Endothelial cell (in vitro differentiated cells): ENCODE measurements at places on chromosomes 7 and 10. TPM values are rescaled to one million over a fixed set of nuclear protein-coding genes. Genes with fewer than 3 reads are reported as not detected.

SKAP2 gene
- 24.7 TPM for total RNA-seq

CPXM2 gene
- total RNA-seq = 0.33 TPM

DNA sequence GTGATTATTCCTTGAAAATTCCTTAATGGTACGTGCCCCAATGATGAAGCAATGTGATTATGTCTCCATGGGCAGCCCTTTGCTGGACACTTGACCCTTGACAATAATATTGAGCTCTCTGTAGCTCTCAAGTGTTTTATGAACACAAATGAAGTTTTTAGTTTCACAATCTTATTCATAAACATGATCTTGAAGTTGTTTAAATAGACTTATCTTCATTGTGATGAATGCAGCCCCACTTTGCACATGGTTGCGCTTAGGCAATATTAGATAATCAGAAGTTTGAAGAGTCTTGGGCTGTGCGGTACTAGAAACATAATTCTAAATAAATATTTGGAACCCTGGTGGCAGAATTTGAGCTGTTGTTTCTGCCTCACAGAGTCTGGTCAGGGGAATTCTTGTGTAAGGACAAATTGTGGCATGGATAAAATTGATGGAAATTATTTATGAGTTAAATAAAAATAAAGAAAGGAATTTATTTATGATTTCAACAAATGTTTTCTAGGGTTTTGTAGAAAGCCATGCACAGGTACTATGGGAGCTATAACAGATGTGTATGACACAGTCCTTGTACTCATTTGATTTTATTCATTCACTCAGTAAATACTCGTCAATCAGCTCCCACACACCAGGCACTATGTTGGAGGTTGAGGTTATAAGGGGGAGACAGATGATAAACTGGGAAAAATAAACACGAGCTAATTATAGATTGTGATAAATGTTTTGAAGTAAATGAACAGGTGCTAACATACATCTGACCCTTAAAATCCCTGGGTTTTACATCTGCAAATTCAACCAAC lies 217.9 kb downstream of the GALNT17 start:
- peaks cover 5% of the 10 kb centered on the region for H3K36me3 ChIP-seq
- no peak overlapping the region for H3K4me3 ChIP-seq
- H3K27ac ChIP-seq = no peak overlapping the region

DNA sequence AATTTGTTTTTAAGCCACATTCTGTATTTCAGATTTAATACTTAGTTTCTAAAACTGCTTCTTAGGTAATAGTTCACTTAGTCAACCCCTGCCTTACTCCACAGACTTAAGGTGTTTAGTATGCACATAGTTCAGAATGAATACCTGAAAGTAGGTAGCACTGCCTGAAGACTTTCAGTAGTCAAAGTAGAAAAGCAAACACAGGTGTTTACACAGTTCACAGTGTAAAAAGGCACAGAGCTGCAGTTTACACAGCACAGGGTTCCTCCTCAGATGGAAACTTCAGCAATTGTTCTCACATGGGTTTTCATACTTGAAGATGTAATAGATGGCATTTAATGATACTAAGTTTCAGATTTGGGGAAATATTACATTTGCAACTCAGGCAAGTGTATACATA lies 3.1 kb upstream of the PKD1L1 start:
- H3K36me3 ChIP-seq = no peaks in the 10 kb centered on the region
- no peak overlapping the region for H3K27ac ChIP-seq
- no peaks in the 10 kb centered on the region for H3K27me3 ChIP-seq
- no peak for DNase-seq
- H3K4me3 ChIP-seq = no peak overlapping the region

DNA sequence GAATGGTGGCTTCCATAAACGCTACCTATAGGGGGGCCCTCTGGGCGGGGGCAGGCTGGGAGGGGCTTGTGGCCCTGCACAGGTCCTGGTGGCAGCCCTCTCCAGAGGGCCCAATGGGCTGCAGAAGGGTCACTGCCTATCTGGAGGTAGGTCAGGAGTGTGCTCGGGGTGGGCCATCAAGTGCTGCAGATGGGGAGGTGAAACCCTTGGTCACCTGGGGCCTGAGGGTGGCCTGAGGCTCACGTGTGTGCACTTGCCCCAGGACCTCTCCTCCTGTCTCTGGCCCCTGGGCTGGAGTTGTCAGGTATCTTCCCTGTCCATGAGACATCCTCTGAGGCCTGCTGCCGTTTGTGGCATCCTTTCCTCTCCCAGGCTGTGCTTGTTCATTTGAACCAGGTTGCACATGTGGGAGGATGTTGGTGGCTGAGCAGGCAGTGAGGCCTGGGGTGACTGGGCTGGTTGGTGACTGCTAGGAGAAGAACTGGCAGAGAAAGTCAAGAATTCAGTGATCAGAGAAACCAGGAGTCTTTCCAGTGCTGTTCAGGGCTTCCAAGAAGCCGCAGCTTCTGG lies 21.1 kb upstream of the SH2D4B start:
- no peak for DNase-seq
- peaks cover 55% of the 10 kb centered on the region for H3K36me3 ChIP-seq
- peaks cover 19% of the 10 kb centered on the region for H3K27me3 ChIP-seq
- peak overlapping the region; percentile 74 for H3K27ac ChIP-seq

DNA sequence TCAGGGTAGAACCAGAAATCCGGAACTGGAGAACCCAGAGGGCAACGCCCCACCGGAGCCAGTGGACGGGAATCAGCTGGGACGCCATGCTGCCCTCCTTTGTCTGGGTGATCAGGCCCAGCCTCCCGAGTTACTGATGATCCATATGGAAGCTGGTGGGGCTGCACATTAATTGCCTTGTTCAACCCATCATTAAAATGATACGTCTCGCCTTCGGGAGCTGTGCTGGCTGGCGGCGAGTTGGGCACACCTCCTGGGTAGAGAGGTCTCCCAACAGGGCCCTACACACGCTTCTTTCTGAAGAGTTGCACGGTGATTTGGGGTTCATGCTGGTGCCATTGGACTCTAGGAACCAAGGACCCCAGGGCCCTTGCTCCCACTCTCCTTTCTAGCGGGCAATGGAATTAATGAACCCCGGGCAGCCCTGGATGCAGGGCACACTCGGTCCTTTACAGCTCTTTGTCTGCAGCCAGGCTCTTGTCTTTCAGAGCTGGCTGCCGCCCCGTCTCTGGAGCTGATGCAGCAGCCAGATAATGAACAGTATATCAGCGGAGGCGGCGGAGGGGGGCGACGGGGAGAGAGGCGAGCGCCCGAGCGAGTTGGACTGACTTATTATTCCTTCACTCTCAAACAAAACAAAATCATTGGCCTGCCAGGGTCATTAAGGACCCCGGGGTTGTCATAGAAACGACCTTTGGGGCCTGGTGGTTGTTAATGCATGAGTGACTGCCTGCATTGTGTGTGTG lies 412.2 kb upstream of the ZMIZ1 start:
- H3K4me1 ChIP-seq = no peaks in the 10 kb centered on the region
- no peak overlapping the region for H3K4me3 ChIP-seq
- no peaks in the 10 kb centered on the region for H3K27me3 ChIP-seq
- H3K36me3 ChIP-seq = no peaks in the 10 kb centered on the region
- no peak for DNase-seq
- no peak overlapping the region for H3K27ac ChIP-seq

- H3K36me3 ChIP-seq = no peaks in the 10 kb centered on the region
- DNase-seq = peak; percentile 61
- no peak overlapping the region for H3K4me3 ChIP-seq
- peaks cover 6% of the 10 kb centered on the region for H3K4me1 ChIP-seq
- H3K27me3 ChIP-seq = peaks cover 12% of the 10 kb centered on the region
- no peak overlapping the region for H3K27ac ChIP-seq
Observed at GRCh38 chr7:44967571-44968446, 11.0 kb downstream of the MYO1G start.

DNA sequence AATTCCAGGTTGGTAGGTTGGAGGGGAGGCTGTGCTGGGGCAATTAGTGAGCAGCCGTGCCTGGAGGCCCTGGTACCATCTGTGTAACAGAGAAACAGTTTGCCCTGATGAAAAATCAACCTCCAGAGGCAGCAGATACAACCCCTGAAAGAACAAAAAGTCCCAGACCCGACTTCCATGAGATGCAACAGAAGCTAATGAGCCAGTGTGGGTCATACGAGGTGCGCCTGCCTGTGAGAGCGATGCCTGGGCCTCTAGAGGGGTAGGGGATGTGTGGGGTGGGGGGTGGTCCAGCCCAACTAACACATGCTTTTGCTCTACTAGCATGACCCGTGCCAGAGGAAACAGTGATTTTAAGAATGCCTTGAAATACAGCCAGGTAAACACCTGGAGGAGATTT lies 39.3 kb downstream of the CELF2 start:
- no peak for DNase-seq
- no peaks in the 10 kb centered on the region for H3K36me3 ChIP-seq
- H3K27me3 ChIP-seq = no peaks in the 10 kb centered on the region
- H3K4me1 ChIP-seq = peaks cover 12% of the 10 kb centered on the region

DNA sequence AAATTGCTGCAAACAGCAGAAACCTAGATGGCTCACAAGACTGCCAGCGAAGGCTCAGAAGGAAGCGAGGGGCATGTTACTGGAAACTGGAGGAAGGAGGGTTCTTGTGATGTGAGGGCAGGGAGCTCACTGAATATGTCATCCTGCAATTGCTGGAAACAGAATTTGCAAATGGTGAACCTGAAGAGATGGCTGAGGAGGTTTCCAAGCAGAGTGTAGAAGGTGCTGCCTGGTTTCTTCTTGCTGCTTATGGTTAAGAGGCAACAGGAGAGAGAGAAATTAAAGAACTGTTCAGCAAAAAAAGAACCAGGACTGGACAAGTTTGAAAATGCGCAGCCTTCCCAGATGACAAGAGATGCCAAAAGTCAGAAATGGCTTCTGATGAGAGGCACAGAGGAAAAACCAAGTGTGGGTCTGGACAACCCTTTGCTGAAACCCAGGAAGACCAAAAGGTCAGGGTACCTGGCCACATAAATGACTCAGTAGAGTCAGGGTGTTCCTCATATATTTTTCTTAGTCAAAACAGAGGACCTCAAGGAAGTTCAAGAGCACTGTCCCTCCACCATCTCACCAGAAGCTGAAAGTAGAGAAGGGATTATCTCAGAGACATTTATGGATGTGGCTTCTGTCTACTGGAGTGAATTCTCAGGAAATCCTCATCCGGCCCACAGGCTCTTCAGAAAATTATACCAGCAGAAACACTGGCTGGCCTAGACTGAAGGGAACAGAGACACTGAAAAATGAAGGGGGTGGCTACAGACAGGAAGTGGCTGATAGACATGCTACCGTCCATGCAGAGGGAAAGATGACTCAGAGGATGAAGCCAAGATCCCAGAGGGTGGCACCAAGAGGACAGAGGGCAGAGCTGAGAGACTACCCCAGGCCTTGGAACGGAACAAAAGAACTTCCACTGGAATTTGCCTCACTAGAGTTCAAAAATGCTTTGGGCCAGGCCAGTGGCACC lies 10.1 kb downstream of the PAPOLB start:
- H3K4me3 ChIP-seq = no peak overlapping the region
- H3K27ac ChIP-seq = no peak overlapping the region
- H3K27me3 ChIP-seq = peaks cover 3% of the 10 kb centered on the region
- no peaks in the 10 kb centered on the region for H3K4me1 ChIP-seq

DNA sequence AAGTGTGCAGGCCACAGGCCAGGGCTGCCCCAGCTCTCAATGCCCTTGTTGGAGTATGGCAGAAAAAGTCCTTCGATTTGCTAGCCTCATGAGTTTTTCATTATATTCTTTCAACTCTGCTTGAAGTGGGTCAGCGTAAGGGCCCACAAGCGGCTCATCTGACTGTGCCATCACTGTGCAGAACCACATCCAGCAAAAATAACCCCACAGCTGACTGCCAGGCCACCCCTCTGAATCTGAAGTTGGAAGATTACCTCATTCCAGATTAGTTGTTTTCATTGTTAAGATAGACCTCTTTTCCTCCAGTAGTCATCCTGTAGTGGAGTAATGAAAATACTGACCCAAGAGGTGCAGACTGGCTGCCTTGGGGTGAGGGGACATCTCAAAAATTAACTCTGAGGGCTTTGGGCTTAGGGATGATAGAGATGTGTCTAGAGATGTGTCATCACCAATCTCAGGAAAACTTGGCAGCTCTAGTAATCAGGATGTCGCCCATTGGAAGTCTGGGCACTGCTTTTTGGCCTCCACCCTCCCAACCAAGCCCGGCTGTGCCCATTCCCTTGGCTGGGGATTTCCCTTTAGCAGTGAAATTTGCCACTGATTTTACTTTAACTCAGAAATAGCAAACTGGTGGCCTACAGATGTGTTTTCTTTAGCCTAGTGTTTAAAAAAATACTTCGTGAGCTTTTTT lies 164.3 kb downstream of the LCOR start:
- H3K36me3 ChIP-seq = no peaks in the 10 kb centered on the region
- H3K4me1 ChIP-seq = peaks cover 34% of the 10 kb centered on the region
- DNase-seq = no peak
- peaks cover 2% of the 10 kb centered on the region for H3K27me3 ChIP-seq

DNA sequence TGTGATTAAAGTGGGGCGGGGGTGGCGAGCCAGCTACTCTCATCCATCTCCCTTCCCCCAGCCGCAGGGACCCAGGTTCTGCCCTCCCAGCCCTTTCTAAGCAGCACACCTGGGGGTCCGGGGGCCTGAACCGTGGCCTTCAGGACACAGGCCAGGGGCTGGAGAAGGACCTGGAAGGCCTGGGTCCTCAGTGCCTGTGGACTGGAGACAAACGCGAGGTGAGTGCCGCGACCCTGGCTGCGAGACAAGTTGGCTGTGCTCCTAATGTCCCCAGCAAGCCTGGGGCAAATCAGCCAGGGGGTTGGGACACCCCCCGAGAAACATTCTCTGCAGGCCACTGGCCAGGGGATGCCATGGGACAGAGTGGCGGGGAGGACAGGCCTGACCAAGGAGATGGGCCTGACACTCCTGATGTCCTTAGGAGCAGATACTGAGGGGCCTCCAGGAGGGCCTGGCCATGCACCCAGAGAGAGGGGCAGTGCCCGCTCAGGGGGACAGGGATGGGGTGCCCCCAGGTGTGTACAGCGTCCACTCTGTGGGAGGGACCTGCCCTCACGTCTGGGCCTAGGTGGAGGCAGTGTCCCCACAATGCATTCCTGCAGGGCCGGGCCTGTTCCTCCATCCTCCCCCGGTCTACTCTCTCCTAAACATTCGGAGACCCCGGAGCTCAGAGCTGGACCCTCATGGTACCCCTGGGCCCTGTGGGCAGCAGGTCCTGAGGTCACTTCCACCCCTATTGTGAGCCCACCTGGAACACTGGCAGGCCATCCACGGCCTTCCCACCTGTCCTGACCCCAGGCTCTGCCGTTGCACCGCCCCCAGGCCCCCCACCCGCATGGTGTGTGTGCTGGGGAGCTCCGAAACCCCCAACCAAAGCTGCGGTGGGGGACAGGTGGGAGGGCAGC lies 13.1 kb downstream of the BRAT1 start:
- no peak overlapping the region for H3K4me3 ChIP-seq
- peaks cover 27% of the 10 kb centered on the region for H3K27me3 ChIP-seq
- no peak for DNase-seq
- peaks cover 10% of the 10 kb centered on the region for H3K36me3 ChIP-seq
- H3K4me1 ChIP-seq = no peaks in the 10 kb centered on the region

DNA sequence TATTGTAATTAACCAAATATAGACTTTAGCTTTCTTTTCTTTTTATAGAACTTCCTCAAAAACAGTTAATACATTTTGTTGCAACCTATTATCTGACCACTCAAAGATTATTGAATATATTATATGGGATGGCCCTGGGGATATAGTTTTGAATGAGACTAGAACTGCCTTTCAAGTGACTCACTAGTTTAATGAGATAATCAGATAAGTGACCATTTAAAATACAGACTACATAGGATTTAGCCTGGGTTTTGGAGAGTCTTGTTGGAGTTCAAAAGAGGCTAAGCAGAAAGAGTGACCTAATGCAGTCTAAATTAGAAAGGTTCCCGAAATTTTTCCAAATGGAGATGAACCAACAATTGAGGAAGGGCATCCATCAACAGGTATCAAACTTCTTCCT lies 305.2 kb upstream of the ETV1 start:
- no peak overlapping the region for H3K27ac ChIP-seq
- no peaks in the 10 kb centered on the region for H3K4me1 ChIP-seq
- DNase-seq = no peak
- no peaks in the 10 kb centered on the region for H3K36me3 ChIP-seq
- no peaks in the 10 kb centered on the region for H3K27me3 ChIP-seq
- H3K4me3 ChIP-seq = no peak overlapping the region
